Thyroid gland (tissue), 4 donors: ENCODE measurements at places on chromosomes 6 and 20. TPM values are rescaled to one million over a fixed set of nuclear protein-coding genes. Genes with fewer than 3 reads are reported as not detected.
A peak's percentile ranks its signal among the peaks of the same experiment; 100 is the strongest.

Gene KCNK16
- 0.88 TPM for total RNA-seq

Gene CST4
- 0.89 TPM for total RNA-seq

Gene RWDD1
- total RNA-seq, result 42.2 TPM

Gene SYNCRIP
- total RNA-seq, result 121 TPM

DNA sequence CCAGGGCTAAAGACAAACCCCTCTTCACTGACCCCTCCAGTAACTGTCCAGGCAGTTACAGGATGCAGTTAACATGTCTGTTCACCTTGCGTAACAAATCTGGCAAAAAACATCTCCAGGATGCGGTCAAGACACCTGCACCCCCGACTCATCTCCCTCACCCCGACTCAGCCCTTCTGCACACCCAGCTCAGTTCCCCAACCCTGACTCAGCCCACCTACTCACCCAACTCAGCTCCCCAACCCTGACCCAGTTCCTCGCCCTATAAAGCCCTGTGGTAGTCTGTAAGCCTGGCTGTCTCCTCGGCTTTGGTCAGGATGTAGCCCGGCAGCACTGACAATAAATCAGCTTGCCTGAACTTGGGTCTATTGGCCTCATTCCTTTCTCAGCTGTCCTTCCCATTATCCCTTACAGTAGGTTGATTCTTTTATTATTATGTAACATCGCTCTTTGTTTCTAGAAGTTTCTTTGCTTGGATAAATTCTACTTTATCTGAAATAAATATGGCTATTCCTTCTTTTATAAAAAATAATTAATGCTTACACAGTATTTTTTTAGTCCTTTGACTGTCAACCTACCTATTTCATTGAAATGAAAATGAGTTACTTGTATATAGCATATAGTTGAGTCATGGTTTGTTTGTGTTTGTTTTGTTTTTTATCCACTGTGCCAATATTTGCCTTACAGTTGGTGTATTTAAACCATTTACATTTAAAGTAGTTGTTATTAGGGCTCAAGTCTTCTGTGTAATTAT lies 12.9 kb upstream of the ADTRP start:
- DNase-seq, result no peak

DNA sequence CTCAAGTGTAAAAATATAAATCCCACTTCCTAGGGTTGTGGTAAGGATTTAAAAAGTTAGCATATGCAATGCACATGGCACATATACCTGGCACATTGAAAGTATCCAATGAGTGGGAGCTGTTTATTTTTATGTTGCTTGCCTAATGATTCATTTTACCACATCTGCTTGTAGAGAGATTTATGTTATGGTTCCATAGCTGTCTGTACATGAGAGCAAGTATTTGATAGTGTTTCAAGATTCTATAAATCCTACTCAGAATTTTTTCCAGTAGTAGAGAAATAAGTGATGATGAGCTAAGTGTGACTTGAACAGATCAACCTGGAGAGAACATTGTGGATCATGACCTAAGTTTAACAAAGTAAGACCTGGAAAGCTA lies 125.3 kb upstream of the SPTLC3 start:
- no peak for DNase-seq

- DNase-seq, result no peak
These were observed 86.7 kb downstream of the AHI1 start for GRCh38 chr6:135410856-135411255.

GRCh38 chr20:49979030-49979832 lies 3.5 kb upstream of the SNAI1 start:
- peak; percentile 67 for DNase-seq

GRCh38 chr6:52667572-52667971 lies 3.3 kb upstream of the TMEM14A start:
- DNase-seq, result no peak

- DNase-seq, result no peak
These were observed 336.1 kb upstream of the CITED2 start for GRCh38 chr6:139710556-139710955.

DNA sequence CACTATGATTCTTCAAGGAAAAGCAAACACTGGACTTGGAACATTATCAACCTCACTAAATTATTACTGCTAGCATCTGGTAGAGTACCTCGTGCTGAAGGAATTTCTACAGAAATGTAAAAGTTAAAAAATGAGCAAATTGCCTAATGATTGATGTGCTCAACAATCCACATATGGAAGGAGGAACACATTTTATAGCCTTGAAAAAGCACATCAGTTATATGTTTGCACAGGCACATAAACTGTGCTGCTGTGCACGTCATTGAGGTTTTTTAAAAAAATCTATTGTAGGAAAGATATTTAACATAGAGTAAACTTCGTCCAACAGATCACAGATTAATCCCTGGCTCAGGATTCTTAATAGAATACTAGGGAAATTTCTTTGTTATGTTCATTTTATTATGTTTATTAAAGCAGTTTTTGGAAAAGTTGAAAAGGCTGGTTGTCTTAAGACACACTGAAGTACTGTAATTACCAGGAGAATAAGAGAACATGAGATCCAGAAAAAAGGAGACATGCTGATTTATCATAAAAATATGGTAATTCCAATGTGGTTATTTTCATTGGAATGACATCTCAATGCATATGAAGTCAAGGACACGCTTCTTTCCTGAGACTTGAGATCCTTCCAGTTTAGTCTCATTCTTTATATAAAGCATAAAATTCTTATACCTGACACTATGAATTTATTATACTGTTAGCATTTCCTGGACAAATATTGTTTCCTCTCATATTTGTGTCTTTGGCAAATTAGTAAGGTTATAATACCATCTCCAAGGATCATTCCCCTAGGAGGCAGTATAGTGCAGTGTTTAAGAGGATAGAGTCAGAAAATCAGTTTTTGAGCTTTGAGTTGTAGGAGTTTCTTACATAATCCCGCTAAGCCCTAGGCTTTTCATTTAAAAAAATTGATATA lies 511.1 kb downstream of the TENT5A start:
- DNase-seq, result no peak

GRCh38 chr6:31070711-31071197 lies 41.6 kb downstream of the C6orf15 start:
- DNase-seq, result peak; percentile 80

- DNase-seq, result no peak
These were observed 20.1 kb upstream of the GCM1 start for GRCh38 chr6:53168516-53169267.

- DNase-seq, result no peak
These were observed 73.2 kb upstream of the CNKSR3 start for GRCh38 chr6:154583546-154584188.

DNA sequence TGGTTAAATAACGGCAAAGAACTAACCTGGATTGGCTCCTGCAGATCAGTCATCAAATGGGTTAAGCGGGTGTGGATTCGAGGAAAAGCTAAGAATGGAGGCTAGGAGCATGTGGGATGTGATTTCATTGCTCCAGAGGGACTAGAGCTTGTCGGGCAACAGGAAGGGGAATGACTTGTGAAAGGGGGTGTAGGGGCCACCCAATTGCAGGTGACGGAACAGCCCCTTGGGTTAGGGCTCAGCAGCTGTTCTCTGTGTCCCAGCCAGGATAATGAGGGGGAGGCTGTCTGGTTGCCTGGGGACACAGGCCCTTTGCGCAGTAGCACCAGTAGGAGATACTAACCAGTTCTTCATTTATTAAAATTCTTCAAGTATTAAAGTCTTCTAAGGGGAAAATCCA lies 25.0 kb upstream of the MRPS18A start:
- no peak for DNase-seq

- no peak for DNase-seq
These were observed 148.5 kb upstream of the ATXN1 start for GRCh38 chr6:16909658-16910360.

GRCh38 chr6:156791320-156791850 lies 14.2 kb downstream of the ARID1B start:
- peak; percentile 29 for DNase-seq
